ENCODE measurements at places on chromosomes 3 and 15. TPM values are rescaled to one million over a fixed set of nuclear protein-coding genes. Genes with fewer than 3 reads are reported as not detected.
A peak's percentile ranks its signal among the peaks of the same experiment; 100 is the strongest.

DNA sequence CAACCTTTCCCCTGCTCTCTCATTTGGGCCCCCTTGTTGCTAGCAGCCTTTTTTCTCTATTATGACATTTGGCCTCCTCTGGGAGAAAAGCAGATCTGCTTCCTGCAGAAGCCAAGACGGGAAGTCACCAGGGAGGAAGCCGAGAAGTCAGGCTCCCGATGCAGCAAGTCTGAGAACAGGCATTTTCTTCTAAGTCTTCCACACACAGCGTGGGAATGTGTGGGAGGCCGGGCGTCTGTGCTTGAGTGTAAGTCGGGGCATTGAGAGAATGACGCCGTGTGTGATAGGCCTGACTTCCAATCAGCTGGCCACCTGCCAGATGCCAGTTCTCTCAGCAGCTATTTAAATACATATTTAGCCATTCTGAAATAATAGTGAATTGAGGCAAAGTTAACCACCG lies 75.8 kb upstream of the FAM98B start:
- H3K27me3 ChIP-seq: no peaks in the 10 kb centered on the region
- no peaks in the 10 kb centered on the region for H3K36me3 ChIP-seq

GRCh38 chr3:84724877-84725276 lies 233.9 kb upstream of the CADM2 start:
- no peak for DNase-seq
- no peaks in the 10 kb centered on the region for H3K4me1 ChIP-seq
- no peaks in the 10 kb centered on the region for H3K36me3 ChIP-seq
- no peak overlapping the region for H3K27ac ChIP-seq
- no peaks in the 10 kb centered on the region for H3K27me3 ChIP-seq
- H3K4me3 ChIP-seq: no peak overlapping the region

The RRP9 gene
- polyA plus RNA-seq: 4.9 TPM

The CPEB1 gene
- polyA plus RNA-seq: 5.4 TPM

GRCh38 chr3:148089171-148089570 lies 608.5 kb upstream of the AGTR1 start:
- H3K36me3 ChIP-seq: no peaks in the 10 kb centered on the region
- H3K27me3 ChIP-seq: no peaks in the 10 kb centered on the region
- no peak for DNase-seq
- H3K27ac ChIP-seq: no peak overlapping the region
- H3K4me3 ChIP-seq: no peak overlapping the region

The CCR3 gene
- polyA plus RNA-seq: not detected

DNA sequence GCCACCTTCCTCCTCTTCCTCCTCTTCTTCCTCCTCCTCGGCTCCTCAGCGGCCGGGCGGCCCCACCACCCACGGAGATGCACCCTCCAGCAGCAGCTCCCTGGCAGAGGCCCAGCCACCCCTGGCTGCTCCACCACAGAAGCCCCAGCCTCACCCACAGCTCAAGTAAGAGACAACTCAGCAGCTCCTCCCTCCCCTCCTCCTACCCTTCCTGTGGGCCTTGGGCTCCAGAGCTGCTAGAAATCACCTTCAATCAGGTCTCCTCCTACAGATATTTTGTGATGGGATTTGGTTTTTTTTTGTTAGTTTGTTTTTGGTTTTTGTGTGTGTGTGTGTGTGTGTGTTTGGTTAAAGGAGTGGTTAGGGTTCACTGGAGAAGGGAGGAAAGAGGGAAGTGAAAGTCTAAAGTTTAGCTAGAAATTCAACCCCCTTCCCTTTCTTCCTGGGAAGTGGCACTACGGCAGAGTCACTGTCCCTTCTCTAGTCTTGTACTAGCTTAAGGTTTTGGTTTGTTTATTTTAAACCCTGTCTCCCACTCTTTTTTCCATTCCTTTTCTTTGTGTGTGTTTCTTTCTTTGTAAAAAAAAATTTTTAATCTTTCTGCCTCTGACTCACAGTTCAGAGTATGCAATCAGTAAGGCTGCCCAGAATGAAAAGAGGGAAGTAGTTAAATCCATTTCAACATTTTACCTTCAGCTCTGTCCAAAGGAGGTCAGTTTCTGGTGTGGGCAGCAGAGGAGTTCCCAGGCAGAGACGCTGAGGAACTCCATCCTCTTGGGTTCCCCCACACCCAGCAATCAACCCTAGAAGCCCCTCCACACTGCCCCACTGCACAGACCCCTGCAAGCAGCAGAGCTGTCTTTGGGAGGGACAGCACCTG lies 29.0 kb upstream of the TIMP4 start:
- peak overlapping the region; percentile 36 for H3K27ac ChIP-seq
- H3K4me3 ChIP-seq: no peak overlapping the region
- H3K36me3 ChIP-seq: no peaks in the 10 kb centered on the region
- peaks cover 15% of the 10 kb centered on the region for H3K4me1 ChIP-seq
- H3K27me3 ChIP-seq: no peaks in the 10 kb centered on the region

GRCh38 chr3:105582015-105582414 lies 215.3 kb downstream of the ALCAM start:
- no peak overlapping the region for H3K4me3 ChIP-seq
- no peaks in the 10 kb centered on the region for H3K27me3 ChIP-seq
- no peaks in the 10 kb centered on the region for H3K36me3 ChIP-seq

DNA sequence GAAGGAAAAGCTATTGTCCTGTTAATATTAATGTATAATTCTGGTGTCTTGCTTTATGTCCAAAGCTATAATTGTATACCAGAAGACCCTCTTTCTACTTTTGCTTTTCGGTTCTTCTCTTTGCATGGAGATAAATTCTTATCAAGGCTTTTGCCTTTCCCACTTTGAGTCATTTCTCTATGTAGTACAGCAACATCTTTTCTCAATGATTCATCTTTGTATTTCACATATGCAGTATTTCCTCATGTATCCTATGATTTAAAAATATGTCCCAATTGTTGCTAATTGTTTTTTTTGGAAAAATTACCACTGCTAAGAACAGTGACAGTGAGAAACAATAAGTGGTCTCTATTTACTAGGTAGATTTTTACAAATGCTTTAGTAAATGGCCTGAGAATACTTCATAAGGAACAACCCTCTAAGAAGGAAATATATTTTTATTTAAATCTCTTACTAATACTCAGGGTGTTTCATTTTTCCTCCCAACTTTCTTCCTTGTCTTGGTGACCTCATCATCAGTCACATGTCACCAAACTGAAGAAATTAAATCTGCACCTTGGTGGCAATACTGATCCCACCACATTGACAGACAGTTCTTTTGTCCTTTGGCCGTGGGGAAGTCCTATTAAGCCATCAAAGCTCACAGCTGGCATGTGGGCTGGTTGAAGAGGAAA lies 290.6 kb downstream of the SATB1 start:
- H3K36me3 ChIP-seq: no peaks in the 10 kb centered on the region
- H3K4me1 ChIP-seq: no peaks in the 10 kb centered on the region
- no peak overlapping the region for H3K27ac ChIP-seq
- H3K4me3 ChIP-seq: no peak overlapping the region
- no peaks in the 10 kb centered on the region for H3K27me3 ChIP-seq

GRCh38 chr15:100043068-100043641 lies 298.6 kb downstream of the ADAMTS17 start:
- peaks cover 5% of the 10 kb centered on the region for H3K4me1 ChIP-seq
- H3K4me3 ChIP-seq: no peak overlapping the region
- H3K27me3 ChIP-seq: no peaks in the 10 kb centered on the region
- H3K27ac ChIP-seq: no peak overlapping the region
- H3K36me3 ChIP-seq: no peaks in the 10 kb centered on the region

The ADAMTS9 gene
- 28.8 TPM for polyA plus RNA-seq

DNA sequence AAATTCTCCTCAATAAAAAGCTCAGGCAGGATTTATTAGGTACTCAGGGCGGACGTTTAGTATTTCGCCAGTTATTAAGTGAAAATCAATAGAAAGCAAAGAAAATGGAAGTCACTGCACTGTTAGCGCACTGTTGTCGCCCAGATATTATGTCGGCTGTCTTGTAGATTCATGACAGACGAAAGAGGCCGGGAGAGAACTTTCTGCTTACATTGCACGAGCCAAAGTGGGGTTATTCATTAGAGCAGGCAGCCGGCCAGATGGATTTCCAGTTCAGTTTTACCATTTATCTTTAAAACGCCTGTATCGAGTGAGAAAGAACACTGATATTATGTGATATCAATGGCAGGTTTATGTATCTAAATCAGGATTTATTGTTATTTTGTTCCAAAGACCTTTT lies 866.0 kb upstream of the NR2F2 start:
- peaks cover 11% of the 10 kb centered on the region for H3K4me1 ChIP-seq
- H3K4me3 ChIP-seq: no peak overlapping the region
- H3K36me3 ChIP-seq: no peaks in the 10 kb centered on the region
- peak; percentile 57 for DNase-seq
- no peak overlapping the region for H3K27ac ChIP-seq
- H3K27me3 ChIP-seq: no peaks in the 10 kb centered on the region

- H3K4me3 ChIP-seq: no peak overlapping the region
- no peak for DNase-seq
- no peak overlapping the region for H3K27ac ChIP-seq
- no peaks in the 10 kb centered on the region for H3K36me3 ChIP-seq
Observed at GRCh38 chr15:89766357-89767311, 9.5 kb upstream of the MESP2 start.

DNA sequence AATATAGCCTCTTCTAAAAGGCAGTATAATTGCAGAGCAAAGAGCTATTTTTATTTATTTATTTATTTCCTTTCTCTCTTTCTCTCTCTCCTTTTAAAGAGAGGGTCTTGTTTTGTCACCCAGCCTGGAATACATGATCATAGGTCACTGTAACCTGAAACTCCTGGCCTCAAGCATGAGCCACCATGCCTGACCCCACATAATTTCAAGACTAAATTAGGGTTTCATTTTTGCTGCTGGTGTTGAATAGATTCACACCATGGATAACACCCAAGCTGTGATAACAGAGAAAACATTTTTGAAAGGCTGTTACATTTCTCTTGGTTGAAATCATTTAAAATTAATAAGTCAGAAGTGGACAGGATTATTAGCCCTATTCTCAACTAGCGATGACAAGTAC lies 131.6 kb downstream of the LEKR1 start:
- no peaks in the 10 kb centered on the region for H3K36me3 ChIP-seq
- H3K27ac ChIP-seq: no peak overlapping the region
- DNase-seq: no peak
- H3K27me3 ChIP-seq: no peaks in the 10 kb centered on the region
- no peak overlapping the region for H3K4me3 ChIP-seq
- no peaks in the 10 kb centered on the region for H3K4me1 ChIP-seq

- H3K36me3 ChIP-seq: no peaks in the 10 kb centered on the region
- no peak overlapping the region for H3K27ac ChIP-seq
- H3K27me3 ChIP-seq: no peaks in the 10 kb centered on the region
- no peaks in the 10 kb centered on the region for H3K4me1 ChIP-seq
- H3K4me3 ChIP-seq: no peak overlapping the region
Observed at GRCh38 chr15:43253431-43254403, 13.0 kb downstream of the TGM5 start.

GRCh38 chr3:22476976-22477375 lies 726.0 kb upstream of the ZNF385D start:
- no peaks in the 10 kb centered on the region for H3K36me3 ChIP-seq
- H3K27ac ChIP-seq: no peak overlapping the region
- H3K4me1 ChIP-seq: no peaks in the 10 kb centered on the region
- H3K27me3 ChIP-seq: no peaks in the 10 kb centered on the region
- no peak for DNase-seq
- H3K4me3 ChIP-seq: no peak overlapping the region

DNA sequence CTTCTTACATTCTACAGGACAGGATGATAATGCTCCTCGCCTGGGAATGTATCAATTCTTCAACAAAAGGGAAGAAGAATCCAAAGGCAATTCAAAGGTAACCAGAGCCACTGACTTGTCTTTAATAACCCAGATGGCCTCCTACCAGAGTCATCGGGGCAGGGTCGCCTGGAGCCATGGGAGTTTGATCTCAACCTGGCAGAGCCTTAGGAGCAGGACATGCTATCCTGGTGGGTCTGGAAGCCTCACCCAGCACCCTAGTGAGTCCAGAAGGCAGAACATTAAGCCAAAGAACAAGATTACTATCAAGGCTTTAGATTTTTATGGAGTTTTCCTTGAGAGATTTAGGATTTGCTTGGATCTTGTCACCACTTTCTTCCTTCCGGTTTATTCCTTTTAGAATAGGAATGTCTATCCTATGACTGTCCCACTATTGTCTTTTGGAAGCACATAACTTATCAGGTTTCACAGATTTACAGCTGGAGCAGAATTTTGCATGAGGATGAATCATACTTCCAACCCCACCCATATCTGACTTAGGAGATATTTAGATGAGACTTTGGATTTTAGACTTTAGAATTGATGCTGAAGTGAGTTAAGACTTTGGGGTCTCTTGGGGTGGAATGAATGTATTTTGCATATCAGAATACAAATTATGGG lies 330.3 kb upstream of the GOLIM4 start:
- DNase-seq: no peak
- no peaks in the 10 kb centered on the region for H3K36me3 ChIP-seq
- no peaks in the 10 kb centered on the region for H3K27me3 ChIP-seq
